Left colon (tissue), 2 donors: ENCODE measurements at places on chromosomes 7 and 10. TPM values are rescaled to one million over a fixed set of nuclear protein-coding genes. Genes with fewer than 3 reads are reported as not detected.

GRCh38 chr7:29372351-29373090 lies 177.9 kb downstream of the CHN2 start:
- no peak for DNase-seq

DNA sequence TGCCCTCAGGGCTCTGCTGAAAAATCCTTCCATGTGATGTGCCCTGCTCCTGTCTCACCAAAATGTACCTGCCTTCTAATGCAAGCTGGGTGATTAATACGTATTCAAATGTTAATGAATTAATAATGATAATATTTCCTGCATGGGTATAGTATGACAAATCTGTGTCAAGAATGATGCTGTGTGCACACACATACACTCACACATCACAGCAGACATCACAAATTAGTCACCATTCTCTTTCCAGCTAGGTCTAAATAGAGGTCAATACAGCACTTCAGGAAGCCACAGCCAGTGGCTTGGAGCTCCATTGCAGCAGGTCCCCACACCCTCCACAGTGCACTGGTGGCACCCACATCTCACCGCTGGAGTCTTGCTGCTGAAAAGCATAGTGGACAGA lies 681.2 kb upstream of the NRP1 start:
- DNase-seq: no peak

DNA sequence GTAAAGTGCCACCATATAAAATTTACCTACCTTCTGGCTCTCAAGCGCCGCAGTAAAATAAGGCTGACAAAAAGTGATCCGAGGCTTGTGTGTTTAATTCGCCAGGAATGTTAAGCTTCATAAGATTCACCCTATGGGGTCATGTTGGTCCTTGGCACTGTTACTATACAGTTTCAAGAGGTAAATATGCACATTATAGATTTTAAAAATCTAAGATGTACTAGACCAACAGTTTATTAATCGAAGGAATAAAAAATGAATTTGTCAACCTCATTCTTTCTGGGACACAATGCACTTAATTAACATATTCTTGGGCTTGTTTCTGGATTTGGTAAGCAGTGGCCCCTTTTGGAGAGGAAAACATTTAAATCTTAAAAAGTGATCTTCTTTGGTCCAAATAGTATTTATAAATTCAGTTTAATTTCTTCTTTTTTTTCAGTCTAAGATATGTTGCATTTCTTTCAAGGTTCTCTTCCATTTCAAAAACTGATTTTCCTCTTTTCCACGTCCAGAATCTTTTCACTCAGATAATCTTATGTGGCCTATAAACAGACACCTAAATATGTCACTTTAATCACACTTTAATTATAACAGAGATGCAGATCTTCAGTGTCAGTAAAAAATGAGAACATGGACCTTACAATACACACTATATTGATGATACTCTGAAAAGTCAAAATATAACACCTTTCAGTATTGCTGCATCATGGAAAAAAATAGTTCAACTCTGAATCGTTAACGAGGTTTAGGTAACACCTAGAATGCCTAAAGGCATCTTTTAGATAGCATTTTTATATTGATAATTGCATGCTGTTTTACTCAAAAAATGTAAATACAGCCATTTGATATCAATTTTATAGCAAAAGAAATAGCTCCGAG lies 3.8 kb upstream of the SKIDA1 start:
- no peak for DNase-seq

- no peak for DNase-seq
Observed at GRCh38 chr7:84145892-84146291, 48.7 kb downstream of the SEMA3A start.

GRCh38 chr10:35058134-35058533 lies 32.0 kb downstream of the CUL2 start:
- no peak for DNase-seq

DNA sequence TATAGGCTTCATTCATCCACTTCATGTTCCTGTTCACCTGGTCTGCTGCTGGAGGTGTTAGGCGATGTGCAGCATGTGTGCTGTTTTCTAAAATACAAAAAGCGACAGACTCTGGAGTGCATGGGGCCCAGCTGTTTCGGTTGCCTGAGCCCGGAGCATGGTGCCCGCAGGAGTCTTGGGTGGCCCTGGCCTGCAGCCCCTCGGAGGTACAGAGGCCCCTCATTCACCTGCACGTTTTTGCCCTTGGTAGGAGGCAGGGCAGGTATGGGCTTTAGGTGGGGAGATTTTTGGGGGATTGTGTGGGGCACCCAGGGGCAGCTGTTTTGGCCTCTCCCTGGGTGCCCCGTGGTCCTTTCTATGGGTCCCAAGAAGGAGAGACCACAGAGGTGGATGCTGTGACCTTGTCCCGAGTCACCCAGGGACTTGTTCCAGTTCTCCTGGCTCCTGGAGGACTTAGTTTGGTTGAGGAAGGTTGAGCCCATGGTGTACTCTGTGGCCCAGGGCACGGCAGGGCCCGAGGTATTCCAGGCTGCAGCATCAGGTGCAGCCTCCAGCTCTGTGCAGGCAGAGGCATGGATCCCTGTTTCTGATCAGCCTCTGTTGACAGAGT lies 130.7 kb downstream of the TRRAP start:
- DNase-seq: no peak

DNA sequence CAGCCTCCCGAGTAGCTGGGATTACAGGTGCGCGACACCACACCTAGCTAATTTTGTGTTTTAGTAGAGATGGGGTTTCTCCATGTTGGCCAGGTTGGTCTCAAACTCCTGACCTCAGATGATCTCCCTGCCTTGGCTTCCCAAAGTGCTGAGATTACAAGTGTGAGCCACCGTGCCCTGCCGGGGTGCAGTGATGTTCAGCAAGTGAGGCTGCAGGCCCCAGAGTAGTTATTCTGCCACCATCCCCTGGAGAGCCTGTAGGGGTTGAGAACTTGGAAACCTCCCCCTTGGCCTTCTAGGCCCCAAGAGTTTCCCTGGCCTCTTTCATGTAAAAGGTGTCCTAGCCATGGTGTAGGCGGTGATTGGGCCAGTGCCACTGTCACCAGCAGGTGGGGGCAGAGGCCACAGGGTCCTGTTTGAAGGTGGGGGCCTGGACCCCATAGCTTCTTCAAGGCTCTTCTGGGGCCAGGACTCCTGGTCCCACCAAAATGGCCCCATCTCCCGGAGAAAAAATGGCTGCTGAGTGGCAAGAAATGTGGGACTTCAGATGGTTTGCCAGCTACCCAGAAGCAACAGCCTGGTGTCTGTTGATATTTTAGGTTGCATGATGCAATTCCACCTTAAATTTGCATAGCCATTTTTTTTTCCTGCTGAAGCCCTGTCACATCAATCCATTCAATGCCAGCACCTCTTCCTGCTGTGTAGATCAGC lies 25.5 kb upstream of the INMT start:
- no peak for DNase-seq

DNA sequence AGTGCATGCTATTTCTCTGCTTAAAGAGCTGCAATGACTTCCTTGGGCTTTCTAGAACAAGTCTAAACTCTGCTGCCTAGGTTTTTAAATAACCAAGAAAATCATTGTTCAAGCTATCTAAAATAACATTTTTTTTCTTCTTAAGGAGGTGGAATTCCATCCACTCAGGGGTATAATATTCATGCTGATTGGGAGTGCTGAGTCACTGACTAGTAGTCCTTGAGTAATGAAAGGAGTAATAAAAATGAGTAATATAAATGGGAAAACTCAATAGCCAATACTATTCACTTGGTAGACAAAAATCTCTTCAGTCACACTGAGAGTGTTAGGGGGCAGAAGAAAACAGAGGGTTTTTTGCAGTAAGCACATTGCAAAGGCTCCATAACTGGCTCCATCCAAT lies 72.0 kb downstream of the GFRA1 start:
- no peak for DNase-seq

GRCh38 chr10:71346731-71347130 lies 27.7 kb downstream of the SLC29A3 start:
- DNase-seq: no peak

DNA sequence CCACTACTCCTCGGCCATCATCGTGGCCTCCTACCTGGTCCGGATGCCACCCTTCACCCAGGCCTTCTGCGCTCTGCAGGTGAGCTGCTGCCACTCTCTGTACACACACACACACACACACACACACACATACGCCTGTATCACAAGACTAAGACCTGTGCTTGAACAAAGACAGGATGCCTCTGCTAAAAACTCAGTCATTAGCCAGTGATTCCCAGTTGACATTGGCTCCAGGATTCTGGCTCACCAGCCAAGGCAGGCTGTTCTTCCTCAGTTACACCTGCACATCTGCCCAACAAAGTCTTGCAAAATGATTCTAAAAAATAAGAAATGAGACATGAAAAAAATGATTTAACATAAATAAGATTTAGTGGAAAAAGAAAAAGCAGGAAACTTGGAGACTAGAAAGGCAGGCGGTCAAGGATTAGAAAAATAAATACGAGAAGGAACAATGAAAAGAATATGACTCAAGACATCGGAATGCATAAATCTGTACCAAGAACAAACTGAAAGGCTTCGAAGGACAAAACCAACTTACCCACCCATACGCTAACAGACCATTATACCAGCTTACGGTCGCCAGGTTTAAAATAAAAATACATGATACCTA lies 7.4 kb upstream of the LRRC18 start:
- DNase-seq: no peak

- no peak for DNase-seq
Observed at GRCh38 chr7:11192506-11192905, 218.8 kb downstream of the PHF14 start.

DNA sequence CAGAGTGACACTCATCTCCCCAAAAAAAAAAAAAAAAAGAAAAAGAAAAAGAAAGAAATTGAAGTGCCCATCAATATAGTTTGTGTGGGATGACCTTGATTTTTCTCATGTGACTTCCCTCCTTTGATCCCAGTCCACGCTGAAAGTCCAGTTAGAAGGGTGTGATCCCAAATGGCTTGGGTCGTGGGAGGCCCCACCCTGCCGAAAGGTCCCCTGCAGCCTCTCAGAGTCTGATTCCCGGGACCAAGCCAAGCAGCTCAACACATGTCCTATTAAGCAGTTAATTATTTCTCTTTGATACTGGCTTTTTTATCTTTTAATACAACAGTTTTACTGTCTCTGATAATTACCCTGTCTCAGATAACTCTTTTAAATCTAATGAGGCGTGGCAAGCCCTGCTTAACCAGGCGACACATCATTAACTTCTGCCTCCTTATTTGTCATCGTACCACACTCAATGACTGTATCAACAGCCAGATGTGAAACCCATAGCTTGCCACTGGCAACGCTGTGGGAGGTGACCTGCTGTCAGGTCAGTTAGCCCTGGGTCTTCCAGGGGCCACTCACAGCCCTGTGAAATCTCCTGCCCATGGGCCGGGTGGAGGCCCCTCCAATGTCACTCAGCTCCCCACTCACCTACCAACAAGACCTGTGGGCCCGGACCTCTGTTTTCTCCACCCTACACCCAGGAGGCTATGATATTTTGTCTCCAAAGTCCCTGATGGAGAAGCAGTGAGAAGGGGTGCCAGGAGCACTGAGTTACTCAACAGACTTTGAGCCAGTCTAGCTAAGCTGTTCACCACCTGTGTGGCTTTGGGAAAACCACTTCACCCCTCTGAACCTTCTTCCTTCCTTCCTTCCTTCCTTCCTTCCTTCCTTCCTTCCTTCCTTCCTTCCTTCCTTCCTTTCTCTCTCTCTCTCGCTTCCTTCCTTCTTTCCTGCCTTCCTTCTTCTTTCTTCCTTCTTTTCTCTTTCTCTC lies 110.0 kb upstream of the SFMBT2 start:
- no peak for DNase-seq

The PRSS37 gene
- not detected for total RNA-seq

The CRYGN gene
- 0.15 TPM for total RNA-seq

The IGF2BP3 gene
- not detected for total RNA-seq

The CAMK2G gene
- 56.1 TPM for total RNA-seq
